ENCODE measurements at places on chromosomes 4 and X.

DNA sequence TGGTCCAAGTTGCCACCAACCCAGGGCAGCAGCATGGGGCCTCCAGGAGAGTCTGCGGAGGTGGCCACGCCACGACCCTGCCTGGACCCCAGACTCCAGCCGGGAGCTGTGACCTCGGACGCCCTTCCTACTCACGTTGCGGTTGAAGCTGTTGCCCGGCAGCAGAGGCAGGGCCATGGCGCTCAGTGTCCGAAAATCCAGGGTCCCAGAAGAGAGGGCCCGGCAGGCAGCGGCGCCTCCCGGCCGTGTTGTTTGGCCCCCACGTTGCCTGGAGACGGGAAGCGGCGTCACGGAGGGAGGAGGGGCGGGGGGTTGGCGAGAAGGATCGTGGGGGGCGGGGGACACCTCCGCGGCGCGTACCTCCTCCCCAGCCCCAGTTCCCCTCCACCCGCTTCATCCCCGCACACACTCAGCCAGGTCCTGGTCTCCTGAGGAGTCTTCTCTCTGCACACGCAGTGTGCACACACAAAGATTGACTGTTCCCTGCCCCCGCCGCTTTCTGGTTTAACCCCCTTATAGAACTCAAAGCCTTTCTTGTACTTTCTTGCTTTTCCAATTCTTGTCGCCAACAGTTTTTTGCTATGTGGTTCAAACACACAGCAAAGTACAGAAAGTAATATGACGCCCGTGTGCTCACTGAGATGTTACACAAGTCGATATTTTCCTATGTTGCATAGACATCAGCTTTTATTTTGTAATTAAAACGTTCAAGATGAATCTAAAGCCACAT is at the start of gene EFHC2:
EFHC2 (minus strand) TSS at position 261 of the 730 bp plus-strand sequence; CDS start at position 177, 84 bp downstream.
- peak; percentile 33 for DNase-seq

GRCh38 chrX:137424679-137425078 is 141.2 kb upstream of the ZIC3 start:
- DNase-seq, result no peak

DNA sequence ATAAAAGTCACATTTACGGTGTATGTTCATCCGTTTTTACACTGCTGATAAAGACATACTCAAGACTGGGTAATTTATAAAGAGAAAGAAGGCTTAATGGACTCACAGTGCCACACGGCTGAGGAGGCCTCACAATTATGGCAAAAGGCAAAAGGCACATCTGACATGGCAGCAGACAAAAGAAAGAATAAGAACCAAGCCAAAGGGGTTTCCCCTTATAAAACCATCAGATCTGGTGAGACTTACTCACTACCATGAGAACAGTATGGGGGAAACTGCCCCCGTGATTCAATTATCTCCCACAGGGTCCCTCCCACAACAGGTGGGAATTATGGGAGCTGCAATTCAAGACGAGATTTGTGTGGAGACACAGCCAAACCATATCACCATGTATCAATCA is 7.3 kb upstream of the GUCY1B1 start:
- DNase-seq, result no peak

GRCh38 chr4:34422472-34423175 is 1821.7 kb downstream of the ARAP2 start:
- no peak for DNase-seq

DNA sequence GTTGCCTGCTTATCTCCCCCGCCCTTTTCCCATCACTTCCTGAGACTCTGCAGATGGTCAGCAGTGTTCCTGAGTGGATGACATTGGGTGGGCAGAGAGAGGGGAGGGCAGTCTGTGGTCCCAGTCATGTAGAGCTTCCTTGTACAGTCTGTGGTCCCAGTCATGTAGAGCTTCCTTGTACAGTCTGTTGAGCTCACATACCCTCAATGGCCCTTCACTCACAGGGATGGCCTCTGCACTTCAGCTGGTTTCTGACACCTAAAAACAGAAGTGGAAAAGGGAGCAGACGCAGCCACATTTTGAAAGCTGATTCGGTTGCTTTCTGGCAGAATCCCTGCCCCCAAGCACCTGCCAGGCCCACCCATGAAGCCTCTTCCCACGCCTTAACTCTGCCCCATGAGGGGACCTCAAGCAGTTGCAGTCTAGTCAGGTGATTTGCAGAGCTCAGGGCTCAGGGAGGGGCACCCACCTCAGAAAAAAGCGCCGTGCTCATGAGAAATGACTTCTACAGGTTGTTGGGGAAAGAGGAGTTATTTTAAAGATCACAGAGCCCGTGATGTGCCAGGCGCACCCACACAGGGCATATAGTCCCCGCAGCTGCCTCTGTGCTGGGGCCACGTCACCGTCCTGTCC is 3.6 kb upstream of the TMEM271 start:
- no peak for DNase-seq

GRCh38 chrX:42739258-42739657 is 38.7 kb downstream of the PPP1R2C start:
- no peak for DNase-seq

DNA sequence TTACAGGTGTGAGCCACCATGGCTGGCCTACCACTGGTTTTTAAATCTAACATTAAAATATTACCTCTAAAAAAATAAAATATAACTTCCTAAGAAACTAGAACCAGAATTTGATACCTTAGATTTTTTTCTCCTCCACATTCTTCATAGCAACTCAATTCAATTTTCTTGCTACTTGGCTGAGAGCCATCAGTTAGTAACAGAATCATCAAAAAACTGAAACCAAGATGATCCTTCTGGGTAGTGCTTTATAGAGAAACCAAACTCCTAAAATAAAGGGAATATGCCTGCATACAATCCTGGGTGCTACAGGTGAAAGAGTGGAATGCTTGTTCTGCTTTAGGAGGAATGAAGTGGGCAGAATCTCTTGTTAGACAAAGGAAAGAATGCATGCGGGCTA is 64.4 kb downstream of the RPS3A start:
- DNase-seq, result no peak

DNA sequence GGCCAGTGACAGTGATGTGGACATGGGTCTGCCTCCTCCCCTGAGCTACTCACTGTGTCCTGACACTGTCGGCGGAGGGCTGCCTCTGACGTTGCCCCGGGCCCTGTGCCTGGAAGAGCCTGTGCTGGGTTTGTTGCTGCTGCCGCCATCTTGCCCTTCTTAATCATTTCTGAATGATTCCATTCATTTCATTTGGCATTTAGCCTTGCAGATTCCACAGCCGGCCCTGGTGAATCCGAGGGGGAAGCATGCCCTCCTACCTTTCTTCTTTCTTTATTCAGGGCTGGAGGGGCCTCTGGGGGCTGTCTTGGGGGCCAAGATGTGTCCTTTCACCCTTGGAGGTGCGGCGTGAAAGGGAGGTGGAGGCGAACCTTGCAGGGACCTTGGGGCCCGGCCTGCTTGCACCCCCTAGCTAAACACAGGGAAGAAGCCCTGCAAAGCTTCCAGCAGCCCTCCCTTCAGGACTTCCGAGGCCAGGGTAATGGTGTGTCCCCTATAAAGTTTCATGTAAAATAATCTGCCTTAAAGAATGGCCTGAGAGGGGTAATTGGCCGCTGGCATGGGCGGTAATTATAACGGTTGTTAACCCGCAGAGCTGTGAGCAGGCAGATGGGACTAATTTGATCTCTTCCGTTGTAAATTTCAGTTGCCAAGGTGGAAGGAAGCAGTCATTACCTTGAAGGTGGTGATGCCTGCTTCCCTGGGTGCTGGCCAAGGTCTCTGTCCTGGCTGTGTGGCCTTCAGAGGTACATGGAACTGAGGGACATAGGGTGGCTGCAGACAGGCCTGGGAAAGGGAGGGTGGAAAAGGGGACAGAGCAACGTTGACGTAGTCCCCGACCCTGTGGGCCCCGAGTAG is 92.3 kb downstream of the PSAPL1 start:
- DNase-seq, result no peak

- DNase-seq, result no peak
Measured at GRCh38 chrX:34365471-34365870, 233.4 kb upstream of the FAM47A start.

DNA sequence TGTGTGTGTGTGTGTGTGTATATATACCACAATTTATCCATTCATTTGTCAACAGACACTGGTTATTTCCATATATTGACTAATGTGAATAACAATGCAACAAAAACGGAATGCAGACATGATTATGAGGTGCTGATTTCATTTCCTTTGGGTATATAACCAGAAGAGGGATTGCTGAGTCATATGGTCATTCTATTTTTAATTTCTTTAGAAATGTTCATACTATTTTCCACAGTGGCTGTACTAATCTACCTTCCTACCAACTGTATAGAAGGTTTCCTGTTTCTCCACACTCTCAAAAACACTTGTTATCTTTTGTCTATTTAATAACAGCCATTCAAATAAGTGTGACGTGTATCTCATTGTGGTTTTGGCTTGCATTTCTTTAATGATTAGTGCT is 269.9 kb downstream of the OPHN1 start:
- DNase-seq, result no peak

DNA sequence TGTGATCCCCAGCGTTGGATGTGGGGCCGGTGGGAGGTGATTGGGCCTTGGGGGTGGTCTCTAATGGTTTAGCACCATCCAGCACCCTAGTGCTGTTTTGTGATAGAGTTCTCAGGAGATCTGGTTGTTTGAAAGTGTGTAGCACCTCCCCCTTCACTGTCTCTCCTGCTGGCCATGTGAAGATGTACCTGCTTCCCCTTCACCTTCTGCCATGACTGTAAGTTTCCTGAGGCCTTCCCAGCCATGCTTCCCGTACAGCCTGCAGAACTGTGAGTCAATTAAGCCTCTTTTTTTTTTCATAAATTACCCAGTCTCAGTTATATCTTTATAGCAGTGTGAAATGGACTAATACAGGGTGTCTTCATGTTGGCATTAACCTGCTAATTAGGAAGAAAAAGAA is 19.3 kb upstream of the TBC1D14 start:
- DNase-seq, result no peak

GRCh38 chr4:98411731-98412130 is 150.5 kb downstream of the RAP1GDS1 start:
- DNase-seq, result no peak

DNA sequence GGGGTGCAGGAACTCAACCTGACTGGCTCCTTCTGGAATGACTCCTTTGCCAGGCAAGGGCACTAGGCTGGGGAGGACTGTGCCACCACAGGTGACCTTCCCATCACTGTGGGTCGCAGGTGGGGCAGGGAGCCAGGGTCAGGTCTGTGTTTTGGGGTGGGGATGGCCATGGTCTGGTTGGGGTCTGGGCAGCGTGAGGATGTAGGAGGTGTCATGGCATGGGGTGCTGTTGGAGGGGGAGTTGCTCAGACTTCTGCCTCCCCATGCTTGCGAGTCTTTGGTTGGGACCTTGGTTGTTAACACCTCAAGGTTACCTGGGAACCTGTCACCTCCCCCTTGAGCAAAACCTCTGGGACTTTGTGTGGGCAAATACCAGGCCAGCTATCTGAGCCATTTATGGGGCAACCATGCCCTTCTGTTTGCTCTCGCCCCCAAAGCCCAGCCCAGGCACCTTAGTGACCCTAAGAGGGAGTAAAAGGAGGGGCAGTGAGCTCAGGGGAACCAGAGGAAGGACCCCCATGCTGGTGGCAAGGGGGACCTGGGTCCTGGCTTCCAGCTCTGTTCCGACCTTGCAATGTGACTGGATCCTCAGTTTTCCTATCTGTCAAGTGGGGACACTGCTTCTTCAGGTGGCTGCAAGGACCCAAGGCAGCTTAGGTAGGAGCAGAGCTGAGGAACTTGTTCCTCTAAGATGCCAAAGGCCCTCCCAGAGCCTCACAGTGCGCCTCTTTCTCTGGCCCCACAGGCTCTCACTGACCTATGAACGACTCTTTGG is 2.4 kb upstream of the GDI1 start:
- no peak for DNase-seq

GRCh38 chrX:8404926-8405325 is 59.7 kb upstream of the VCX3B start:
- DNase-seq, result no peak
